Stimulated activated naive B cell treated with anti-CD40 and anti-IgM and Interleukin-4, amounts not matched to agents 10 μg/mL and 1 μg/mL and 100 μg/mL, for 72 hours (primary cell): ENCODE measurements at places on chromosomes 2 and 18.
A peak's percentile ranks its signal among the peaks of the same experiment; 100 is the strongest.

DNA sequence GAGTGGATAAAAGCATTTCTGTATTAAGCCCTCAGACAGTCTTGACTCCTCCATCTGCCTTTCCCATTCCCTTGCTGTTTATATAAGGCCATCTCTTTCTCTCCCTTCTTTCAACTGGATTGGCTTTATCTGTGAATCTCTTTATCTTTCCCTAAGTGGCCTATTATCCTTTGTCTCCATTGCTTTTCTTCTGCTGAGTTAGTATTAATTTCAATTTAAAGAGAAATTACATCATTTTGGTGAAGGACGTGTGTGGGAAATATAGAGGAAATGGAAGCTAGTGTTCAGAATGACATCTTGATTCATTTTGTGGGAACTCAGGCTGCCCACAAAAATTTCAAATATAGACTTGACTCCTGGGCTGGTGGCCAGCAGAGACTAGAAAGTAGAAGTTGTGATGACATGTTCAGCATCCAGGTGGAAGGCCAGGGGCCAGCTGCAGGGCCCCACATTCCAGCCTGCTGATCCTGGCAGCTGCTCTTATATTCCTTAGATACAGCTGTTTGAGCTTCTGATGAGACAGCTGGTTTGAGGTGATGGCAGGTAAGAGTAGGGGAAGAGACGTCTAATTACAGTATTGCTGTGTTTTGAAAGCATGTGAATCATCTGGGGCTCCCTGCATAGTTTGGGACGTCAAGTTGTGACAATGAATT is 52.3 kb downstream of the DIS3L2 start:
- DNase-seq, result no peak

- DNase-seq, result no peak
Measured at GRCh38 chr2:127985735-127986134, 42.1 kb downstream of the SAP130 start.

- no peak for DNase-seq
Measured at GRCh38 chr2:64990876-64991275, 1.7 kb downstream of the SLC1A4 start.

DNA sequence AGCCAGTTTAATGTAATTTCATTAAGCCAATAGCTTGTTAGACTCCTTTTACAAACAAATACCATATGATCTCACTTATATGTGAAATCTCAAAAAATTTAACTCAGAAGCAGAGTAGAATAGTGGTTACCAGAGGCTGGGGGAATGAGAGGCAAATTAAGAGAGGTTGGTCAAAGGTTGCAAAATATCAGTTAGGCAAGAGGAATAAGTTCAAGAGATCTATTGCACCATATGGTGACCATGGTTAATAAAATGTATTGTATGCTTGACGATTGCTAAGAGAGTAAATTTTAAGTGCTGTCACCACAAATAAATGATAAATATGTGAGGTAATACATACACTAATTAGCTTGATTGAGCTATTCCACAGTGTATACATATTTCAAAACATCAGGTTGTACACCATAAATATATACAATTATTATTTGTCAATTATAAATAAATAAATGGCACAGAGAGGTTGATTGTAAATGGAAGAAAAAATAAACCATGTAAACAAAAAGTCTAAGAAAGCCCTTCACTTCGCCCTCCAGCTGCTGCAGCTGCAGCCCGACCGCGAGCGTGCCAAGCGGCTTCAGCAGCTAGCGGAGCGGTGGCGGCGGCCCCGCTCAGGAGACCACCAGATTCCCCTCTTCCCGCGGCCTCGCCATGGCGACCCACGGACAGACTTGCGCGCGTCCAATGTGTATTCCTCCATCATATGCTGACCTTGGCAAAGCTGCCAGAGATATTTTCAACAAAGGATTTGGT is 23.0 kb upstream of the ACTR2 start:
- no peak for DNase-seq

GRCh38 chr2:241399941-241400922 is 44.1 kb downstream of the FARP2 start:
- DNase-seq, result no peak

GRCh38 chr18:79511671-79512301 is 116.1 kb downstream of the NFATC1 start:
- DNase-seq, result no peak

DNA sequence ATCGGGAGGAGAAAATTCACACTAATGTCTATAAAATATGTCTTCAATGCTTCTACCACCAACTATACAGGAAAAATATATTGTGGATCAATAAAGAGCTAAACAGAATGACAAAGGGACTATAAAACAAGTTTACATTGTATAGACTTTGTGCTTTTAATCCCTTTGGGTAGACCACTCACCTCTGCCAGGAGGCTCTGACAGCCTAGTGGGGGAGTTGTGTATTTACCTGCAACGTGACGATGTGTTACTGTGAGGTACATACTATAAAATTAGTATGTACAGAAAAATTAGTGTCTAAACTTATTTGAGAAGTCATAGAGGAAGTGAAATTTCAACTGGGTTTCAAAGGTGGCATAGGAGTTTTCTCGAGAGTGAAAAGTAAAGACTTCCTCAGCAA is 243.3 kb upstream of the REG3G start:
- no peak for DNase-seq

- DNase-seq, result no peak
Measured at GRCh38 chr2:116133381-116133942, 1681.0 kb upstream of the DDX18 start.

DNA sequence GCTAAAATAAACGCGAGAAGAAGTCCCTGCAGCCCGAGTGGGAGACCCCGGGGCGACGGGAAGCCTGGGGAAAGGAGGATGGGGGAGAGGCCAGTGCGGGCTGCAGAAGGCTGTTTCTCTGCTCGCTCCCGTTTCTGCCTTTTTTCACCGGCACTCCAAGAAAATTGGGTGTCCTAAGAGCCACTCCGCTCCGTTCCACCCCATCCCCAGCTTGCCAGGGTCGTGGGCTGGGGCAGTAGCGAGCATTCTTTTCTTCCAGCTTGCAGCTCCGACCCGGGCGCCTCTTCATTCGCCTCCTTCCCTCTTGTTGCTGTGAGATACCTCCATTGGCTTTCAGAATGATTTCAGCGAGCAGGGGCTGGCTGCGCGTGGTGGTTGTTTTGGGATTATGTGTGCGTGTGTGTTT is 1.1 kb downstream of the HOXD3 start:
- DNase-seq, result no peak

- no peak for DNase-seq
Measured at GRCh38 chr2:235848055-235848454, 320.1 kb downstream of the GBX2 start.

DNA sequence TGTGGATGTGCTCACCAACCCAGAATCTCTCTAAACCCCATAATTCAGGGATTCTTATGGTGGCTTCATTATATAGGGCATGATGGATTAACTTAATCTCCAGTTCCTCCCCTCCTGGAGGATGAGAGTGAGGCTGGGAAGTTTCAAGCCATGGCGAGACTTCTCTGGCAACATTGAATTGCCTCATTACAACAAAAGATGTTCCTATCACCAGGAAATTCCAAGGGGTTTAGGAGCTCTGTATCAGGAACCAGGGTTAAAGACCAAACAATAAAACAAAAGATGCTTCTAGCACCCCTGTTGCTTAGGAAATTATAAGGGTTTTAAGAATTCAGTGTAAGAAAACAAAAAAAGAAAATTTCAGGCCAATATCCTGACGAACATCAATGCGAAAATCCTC is 100.1 kb downstream of the NAB1 start:
- DNase-seq, result no peak

GRCh38 chr2:180655842-180656454 is 324.5 kb upstream of the UBE2E3 start:
- DNase-seq, result no peak

- DNase-seq, result no peak
Measured at GRCh38 chr18:48852794-48853193, 98.0 kb downstream of the SMAD7 start.

GRCh38 chr18:45874491-45875184 is 49.2 kb downstream of the SIGLEC15 start:
- peak; percentile 66 for DNase-seq

GRCh38 chr2:191582355-191582754 is 95.6 kb upstream of the NABP1 start:
- no peak for DNase-seq

GRCh38 chr18:51514128-51514527 is 316.6 kb upstream of the MEX3C start:
- no peak for DNase-seq

DNA sequence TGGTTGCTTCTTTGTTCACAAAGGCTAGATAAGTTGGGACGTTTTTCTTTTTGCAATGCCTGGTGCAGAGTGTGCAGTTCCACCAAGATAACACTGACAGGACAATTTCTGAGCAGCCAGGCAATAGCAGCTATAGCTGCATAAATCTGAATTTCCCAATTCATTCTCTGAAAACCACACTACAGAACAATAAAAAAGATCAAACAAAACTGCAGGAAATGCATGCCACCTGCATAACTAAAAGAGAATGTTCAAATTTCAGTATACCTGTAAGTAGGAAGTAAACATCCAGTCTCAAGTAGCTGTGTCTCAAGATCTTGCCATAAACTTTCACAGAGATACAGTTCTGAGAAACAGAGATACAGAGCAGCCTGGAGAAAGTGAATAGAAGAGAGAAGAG is 5.3 kb upstream of the KCTD18 start:
- DNase-seq, result no peak

DNA sequence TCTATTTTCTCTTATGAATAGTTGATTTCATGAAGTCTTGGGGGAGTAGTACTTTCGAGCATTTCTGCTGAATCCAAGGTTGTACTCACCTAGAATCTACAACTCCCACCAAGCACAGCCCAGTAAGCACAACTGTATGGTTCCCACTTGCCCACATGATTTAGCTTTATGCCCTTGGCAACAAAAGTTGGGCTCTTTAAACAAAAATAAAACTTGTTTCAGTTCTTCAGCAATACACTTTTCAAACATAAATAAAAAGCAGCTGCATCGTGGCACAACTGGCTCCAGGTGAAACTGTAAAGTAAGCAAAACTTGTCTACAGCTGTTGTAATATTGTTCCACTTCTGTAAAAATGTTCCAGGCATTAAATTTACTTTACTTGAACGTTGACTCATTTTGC is 99.8 kb upstream of the FSIP2 start:
- DNase-seq, result no peak

DNA sequence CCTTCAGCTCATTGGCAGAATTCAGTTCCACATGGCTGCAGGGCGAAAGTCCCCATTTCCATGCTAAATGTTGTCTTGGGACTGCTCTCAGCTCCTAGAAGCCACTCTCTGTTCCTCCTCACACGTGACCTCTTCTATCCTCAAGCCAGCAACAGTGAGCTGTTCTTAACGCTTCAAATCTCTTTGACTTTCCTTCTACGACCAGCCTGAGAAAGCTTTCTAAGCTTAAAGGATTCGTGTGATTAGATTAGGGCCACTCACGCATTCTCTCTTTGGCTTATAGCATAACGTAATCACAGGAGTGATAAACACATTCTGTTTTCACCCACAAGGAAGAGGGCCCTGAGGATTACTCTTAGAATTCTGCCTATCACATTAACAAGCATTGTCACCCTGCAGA is 29.8 kb upstream of the LAMA1 start:
- no peak for DNase-seq

- DNase-seq, result no peak
Measured at GRCh38 chr18:49768051-49768391, 45.3 kb downstream of the ACAA2 start.
